ENCODE measurements at places on chromosomes 13 and 19. TPM values are rescaled to one million over a fixed set of nuclear protein-coding genes. Genes with fewer than 3 reads are reported as not detected.

- DNase-seq: no peak
Observed at GRCh38 chr13:20311022-20311421, 78.9 kb upstream of the GJB6 start.

The ZNF439 gene
- 7.8 TPM for total RNA-seq

DNA sequence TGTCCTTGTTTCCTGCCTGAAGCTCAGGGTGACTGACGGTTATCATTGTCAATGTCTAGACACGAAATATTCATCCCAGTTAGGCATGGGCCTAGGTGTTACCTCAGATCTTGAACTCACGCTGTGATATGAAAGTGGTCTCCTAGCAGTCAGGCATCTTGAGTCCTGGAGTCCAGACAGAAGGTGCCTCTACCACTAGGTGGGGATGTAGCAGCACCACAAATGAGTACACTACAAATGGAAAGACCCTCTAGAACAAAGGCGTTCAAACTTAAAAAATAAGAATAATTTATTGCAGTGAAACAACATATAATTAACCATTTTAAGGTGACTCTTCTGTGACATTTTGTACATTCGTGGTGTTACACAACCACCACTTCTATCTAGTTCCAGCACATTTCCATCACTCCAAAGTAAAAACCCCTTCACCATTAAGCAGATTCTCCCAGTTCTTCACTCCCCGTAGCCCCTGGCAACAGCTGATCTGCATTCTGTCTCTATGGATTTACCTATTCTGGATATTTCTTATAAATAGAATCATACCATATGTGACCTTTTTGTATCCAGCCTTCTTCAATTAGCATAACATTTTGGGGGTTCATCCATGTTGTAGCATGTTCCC lies 11.9 kb upstream of the FRY start:
- DNase-seq: peak; percentile 58

GRCh38 chr19:13892870-13893269 lies 13.0 kb downstream of the BRME1 start:
- no peak for DNase-seq

The ZNF506 gene
- 20.0 TPM for total RNA-seq

GRCh38 chr13:26227166-26227971 lies 5.3 kb upstream of the RNF6 start:
- DNase-seq: no peak

The SIGLECL1 gene
- not detected for total RNA-seq

The SYDE1 gene
- total RNA-seq: 104 TPM

GRCh38 chr19:13864046-13864666 lies 12.8 kb upstream of the NANOS3 start:
- DNase-seq: no peak

DNA sequence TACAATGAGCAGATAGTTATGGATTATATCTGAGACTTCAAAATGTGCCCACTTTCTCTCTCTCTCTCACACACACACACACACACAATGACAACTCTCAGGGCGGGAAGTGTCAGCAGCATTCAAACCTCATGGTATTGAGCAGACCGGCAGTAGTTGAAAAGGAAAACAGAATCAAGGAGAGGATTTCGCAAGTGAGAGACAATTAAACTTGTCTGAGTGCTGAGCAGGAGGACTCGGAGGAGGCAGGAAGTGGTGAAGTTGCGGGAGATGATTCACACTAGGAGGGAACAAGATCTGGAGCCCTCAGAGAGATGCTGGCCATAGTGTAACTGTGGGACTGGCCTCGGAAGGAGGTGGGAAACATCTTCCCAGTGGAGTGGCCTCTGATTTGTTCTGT lies 353.1 kb downstream of the EFNB2 start:
- peak; percentile 87 for DNase-seq

DNA sequence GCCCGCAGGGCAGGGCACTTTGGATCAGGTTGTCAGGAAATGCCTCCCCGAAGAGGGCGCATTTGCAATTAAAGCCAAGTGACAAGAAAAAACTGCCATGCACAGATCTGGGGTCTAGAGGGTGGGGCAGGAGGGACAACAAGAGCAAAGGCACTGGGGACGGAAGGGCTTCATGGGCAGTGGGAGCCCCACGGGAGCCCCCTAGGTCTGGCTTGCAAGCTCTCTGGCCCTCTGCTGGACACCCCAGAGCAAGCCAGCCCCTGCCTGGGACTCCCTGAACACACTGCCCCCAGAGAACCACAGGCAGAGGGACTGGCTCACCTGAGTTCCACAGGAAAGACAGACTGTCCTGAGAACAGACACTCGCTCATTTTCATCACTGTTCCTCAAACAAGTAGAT lies 30.2 kb upstream of the C19orf12 start:
- peak; percentile 7 for DNase-seq

DNA sequence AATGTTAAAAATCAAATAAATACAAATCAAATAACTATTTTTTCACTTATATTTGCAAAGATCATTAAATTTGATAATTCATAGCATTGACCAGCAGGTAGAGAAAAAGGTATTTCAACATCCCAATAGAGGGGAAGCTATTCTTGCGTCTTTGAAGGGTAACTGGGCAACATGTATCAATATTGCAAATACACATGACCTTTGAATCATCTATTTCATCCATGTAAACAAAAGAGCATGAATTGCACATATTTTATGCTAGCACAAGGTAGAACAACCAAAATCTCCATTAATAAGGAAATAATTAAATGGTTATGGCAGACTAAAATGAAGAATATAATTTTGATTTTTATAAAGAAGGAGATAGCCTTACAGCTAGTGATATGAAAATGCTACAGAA lies 372.8 kb downstream of the GPC5 start:
- DNase-seq: no peak

GRCh38 chr19:34963573-34964406 lies at the start of gene ZNF792:
TSS of gene ZNF792 (minus strand) at chr19:34964229. CDS start at chr19:34963662, 567 bp downstream.
- peak; percentile 73 for DNase-seq

The OR4F17 gene
- not detected for total RNA-seq

The LGI4 gene
- 0.86 TPM for total RNA-seq

- DNase-seq: peak; percentile 49
Observed at GRCh38 chr13:97369261-97369893, 64.6 kb upstream of the RAP2A start.

The MAST1 gene
- 1.8 TPM for total RNA-seq

The CYP4F2 gene
- not detected for total RNA-seq

DNA sequence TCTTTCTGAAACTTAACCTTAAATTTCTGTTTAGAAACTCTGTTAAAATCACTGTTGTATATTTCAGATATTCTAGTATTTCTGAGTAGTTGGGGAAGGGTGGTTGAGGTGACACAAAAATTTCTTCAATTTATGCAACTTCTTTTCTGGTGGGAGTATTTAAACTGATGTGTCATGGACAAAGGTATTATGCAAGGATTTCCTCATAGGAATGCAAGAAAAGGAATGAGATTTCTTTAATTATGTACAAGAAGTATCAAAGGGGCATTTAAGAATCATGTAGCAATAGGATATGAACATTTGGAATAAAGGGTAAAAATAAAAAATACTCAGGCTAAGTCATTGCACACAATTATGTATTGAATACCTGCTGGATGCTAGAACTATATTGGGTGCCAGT lies 575.8 kb upstream of the KLF12 start:
- peak; percentile 70 for DNase-seq

DNA sequence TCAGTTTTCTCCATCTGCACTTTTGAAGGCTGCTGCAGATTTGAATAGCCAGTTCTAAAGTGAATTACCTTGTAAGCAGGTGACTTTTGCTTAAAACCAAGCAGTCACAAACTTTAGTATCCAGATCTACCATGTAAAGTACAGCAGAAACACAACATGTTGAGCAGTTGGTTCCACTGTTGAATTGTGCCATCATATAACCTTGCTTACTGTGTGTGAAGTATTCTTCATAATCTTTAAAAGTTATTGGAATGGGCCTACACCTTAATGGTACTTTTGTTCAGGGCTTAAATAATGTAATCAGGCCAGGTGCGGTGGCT lies 23.2 kb upstream of the MTUS2 start:
- DNase-seq: no peak

- DNase-seq: no peak
Observed at GRCh38 chr13:48317511-48318376, 14.2 kb downstream of the RB1 start.

- DNase-seq: no peak
Observed at GRCh38 chr19:52935434-52935833, 12.2 kb upstream of the ZNF888 start.

DNA sequence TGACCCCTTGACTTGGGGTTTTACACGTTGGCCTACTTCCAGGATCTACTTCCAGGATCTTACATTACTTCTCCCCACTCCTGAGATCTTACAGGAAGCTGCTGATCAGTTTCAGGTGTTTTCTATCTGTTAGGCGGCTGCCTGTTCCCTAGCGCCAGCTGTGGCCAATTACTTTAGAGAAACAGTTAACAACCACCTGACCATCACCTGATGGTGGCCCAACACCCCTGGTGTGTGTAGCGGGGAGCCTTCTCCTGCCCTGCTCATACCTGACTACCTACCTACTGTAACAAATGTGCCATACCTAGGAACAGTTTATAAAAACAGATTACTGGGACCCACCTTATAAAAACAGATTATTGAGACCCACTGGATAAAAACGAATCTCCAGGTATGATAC lies 2.8 kb upstream of the POP4 start:
- no peak for DNase-seq

GRCh38 chr13:113552079-113552478 lies 32.5 kb upstream of the TFDP1 start:
- no peak for DNase-seq

DNA sequence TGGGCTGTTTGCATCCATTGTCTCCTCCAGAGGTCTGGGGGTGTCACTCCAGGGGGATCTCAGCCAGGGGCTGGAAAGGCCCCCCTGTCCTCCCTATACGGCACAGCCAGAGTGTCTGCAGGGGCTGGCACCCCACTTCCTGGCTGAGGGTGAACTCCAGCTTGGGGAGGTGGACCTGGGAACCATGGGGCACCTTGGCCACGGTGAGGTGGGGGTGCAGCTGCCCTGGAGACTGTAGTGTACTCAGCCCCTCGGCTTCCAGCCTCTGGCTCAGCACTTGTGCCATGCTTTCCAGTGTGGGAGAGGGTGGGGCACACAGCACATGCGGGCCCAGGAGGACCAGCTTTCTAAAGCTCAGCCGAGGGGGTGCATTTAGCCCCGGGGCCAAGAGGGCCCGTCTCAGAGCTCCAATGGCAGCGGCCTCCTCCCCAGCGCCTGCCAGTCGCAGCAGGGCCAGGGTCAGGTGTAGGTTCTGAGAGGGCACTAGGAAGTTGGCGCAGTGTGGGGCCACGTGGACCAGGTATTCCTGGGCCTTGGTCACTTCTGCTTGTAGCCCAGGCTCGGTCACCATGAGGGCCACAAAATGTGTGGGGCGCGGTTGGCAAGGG lies 1.4 kb downstream of the LENG9 start:
- peak; percentile 51 for DNase-seq

The OVOL3 gene
- total RNA-seq: not detected

DNA sequence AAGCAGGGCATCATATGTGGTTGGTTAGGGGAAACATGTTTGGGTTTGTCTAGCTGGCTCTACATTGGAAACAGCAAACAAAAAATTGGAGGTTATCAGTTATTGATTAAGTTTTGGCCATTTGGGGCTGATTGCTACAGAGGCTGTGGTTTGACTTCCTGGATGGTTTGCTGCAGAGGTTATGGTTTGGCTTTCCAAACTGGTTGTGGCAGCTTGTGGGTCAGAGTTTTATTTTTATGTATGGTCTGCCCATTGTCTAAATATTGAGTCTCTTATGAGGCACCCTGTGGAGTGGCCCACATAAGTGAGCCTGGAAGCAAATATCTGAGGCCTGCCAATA lies 261.6 kb downstream of the GPC5 start:
- no peak for DNase-seq

The CBLC gene
- not detected for total RNA-seq

DNA sequence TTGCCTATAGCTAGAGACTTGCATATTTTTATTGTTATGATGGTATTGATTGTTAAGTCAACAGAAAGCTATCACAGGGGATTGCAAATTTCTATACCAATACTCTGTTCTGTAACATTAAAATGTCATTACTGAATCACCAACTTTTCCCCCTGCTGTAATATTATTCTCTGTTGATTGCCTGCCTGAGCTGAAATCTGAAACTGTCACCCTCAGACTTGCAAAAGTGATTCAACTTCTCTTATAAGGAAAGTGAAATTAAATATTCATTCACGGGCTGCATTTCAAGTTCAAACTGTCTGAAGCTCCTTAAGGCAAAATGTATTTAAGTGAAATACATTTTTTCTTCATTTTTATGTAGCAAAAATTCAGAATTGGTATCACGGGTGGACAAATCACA lies 723.2 kb downstream of the PCDH9 start:
- DNase-seq: no peak

GRCh38 chr19:38055655-38056521 lies 148.9 kb downstream of the SIPA1L3 start:
- DNase-seq: no peak

DNA sequence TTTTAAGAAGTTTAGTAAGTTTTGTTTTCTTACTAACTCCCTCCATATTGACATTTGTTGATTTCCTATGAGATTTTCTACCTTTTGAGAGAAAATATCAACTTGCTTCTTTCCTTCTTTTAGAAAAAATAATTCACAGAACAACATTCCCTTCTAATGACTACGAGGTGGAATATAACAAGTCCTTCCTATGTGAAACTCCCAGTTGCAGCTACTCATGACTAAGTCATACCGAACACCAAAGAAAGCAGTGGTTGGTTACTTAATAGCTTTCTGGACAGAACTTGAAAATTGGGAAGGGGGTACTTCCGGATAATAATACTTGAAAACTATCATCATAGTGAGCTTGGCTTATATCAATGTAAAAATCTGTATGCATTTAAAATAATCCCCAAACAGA lies 144.8 kb downstream of the DACH1 start:
- no peak for DNase-seq

GRCh38 chr19:6690160-6690885 lies 20.4 kb upstream of the TNFSF14 start:
- DNase-seq: no peak

- DNase-seq: no peak
Observed at GRCh38 chr19:4089400-4089908, 22.8 kb upstream of the ZBTB7A start.

GRCh38 chr13:50340551-50341287 lies 325.5 kb downstream of the KCNRG start:
- no peak for DNase-seq

DNA sequence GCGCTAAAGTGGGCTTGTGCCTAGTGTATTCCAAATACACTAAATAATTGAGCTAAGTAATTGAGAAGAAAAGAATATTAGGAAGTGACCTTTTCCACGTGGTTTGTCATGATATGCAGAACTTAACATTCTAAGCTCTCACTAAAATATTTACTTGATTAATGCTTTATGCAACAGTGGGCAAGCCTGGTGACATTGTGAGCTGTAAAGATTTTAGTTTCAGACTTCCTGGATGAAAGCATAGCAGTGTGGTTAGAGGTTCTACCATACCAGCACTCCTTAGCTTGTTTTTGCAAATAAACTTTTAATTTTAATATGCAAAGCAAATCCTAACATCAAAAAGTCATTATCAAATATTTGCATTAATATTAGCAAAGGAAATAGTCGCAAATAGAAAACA lies 1065.1 kb upstream of the SPRY2 start:
- DNase-seq: no peak

The BORA gene
- total RNA-seq: 7.2 TPM

The EPS8L1 gene
- 0.76 TPM for total RNA-seq

All from GM23248 (cell line).